Upper lobe of left lung (tissue), 6 donors: ENCODE measurements at places on chromosomes 16 and 17. TPM values are rescaled to one million over a fixed set of nuclear protein-coding genes. Genes with fewer than 3 reads are reported as not detected.

Gene GCGR
- not detected for total RNA-seq

- no peak overlapping the region for H3K27ac ChIP-seq
- DNase-seq = no peak
- peaks cover 7% of the 10 kb centered on the region for H3K4me1 ChIP-seq
- no peaks in the 10 kb centered on the region for H3K27me3 ChIP-seq
- no peak overlapping the region for H3K4me3 ChIP-seq
Measured at GRCh38 chr16:19375561-19376158, 42.0 kb upstream of the TMC5 start.

DNA sequence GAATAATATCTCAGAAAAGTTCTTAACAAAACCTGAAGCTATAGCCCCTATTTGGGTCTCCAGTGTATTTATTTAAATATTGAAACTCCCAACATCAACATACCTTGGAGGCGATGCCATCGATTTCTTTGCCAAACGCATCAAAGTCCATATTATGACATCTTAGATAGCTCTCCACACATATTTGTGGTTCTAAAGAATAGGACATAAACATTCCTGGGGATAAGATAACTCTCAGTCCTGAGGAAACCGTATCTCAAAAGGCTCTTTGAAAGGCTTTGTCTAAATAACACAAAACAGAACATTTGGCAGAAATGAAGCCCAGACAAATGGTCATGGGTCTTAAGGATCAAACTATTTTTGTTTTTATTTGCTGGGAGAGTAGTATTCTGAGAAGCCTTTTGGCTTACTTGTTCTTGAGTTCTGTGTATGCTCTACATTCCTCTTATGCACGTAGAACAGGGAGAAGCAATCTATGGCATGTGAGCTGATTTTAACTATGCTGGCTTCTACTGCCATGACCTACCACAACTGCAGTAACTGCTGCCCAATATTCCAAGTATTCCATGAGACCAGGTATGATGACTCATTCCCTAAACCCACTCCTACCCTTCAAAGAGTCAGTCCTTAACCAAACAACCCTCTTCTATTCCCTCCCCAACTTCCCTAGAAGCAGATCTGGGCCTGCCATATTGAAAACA is 279.0 kb upstream of the ZFHX3 start:
- no peaks in the 10 kb centered on the region for H3K4me1 ChIP-seq
- H3K27ac ChIP-seq = no peak overlapping the region
- no peak overlapping the region for H3K4me3 ChIP-seq
- no peaks in the 10 kb centered on the region for H3K27me3 ChIP-seq
- H3K36me3 ChIP-seq = no peaks in the 10 kb centered on the region

GRCh38 chr16:49096176-49096945 is 185.3 kb downstream of the CBLN1 start:
- no peaks in the 10 kb centered on the region for H3K27me3 ChIP-seq
- no peak overlapping the region for H3K27ac ChIP-seq
- no peaks in the 10 kb centered on the region for H3K4me1 ChIP-seq

Gene TM4SF5
- not detected for total RNA-seq

Gene KRTAP3-3
- not detected for total RNA-seq

DNA sequence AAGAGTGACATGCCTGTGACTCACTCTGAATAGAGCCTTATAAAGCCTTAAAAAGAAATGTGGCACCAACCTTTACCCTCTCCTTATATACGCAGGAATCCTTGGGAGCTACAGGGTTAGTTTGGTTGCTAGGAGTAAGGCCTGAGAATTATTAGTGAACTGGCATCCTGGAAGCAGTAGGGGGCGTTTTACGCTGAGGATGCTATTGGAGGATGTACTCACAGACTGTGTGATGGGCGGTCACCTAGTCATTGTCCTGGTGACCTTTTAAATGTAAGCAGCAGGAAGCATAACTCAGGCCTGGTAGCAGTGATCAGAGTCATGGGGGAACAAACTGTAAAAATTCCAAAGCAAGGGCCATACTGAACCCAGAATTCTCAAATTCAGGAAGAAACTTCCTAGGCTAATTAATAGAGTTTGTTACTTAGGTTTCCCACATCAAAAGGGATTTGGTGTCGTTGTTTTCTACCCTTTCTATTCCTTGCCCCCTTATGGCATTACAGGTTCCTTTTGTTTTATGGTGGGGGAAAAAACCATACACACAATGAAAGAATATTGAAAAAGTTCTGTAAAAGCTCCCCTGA is 153.8 kb downstream of the SNX11 start:
- no peaks in the 10 kb centered on the region for H3K36me3 ChIP-seq
- H3K4me1 ChIP-seq = no peaks in the 10 kb centered on the region
- H3K4me3 ChIP-seq = no peak overlapping the region
- no peak for DNase-seq
- no peak overlapping the region for H3K27ac ChIP-seq
- H3K27me3 ChIP-seq = no peaks in the 10 kb centered on the region

- H3K4me3 ChIP-seq = peak overlapping the region; percentile 76
- H3K27me3 ChIP-seq = no peaks in the 10 kb centered on the region
- DNase-seq = no peak
- H3K36me3 ChIP-seq = no peaks in the 10 kb centered on the region
Measured at GRCh38 chr16:57446531-57447185, 527 bp downstream of the CIAPIN1 start.
